ENCODE measurements at places on chromosomes 7 and 10. TPM values are rescaled to one million over a fixed set of nuclear protein-coding genes. Genes with fewer than 3 reads are reported as not detected.

Gene FAM107B
- total RNA-seq, result 195 TPM

Gene GNAI1
- total RNA-seq, result 2.0 TPM

Gene STYXL1
- 28.2 TPM for total RNA-seq

Gene MTPN
- 139 TPM for total RNA-seq

Gene ELAPOR2
- 1.6 TPM for total RNA-seq

Gene PRSS37
- not detected for total RNA-seq

Gene LIPN
- not detected for total RNA-seq

Gene ABCB1
- 9.5 TPM for total RNA-seq

Gene KCP
- total RNA-seq, result 0.14 TPM

Data from activated naive CD8-positive, alpha-beta T cell treated with anti-CD3 and anti-CD28 coated beads for 36 hours (primary cell).